B cell (primary cell): ENCODE measurements at places on chromosomes 6 and 20. TPM values are rescaled to one million over a fixed set of nuclear protein-coding genes. Genes with fewer than 3 reads are reported as not detected.

NECAB3 gene
- 11.8 and 19.3 TPM in 2 replicates for total RNA-seq

MEI4 gene
- not detected in 2 replicates for total RNA-seq

DIDO1 gene
- total RNA-seq = 124 and 128 TPM in 2 replicates

XPO5 gene
- total RNA-seq = 45.7 and 48.1 TPM in 2 replicates

C6orf15 gene
- not detected in 2 replicates for total RNA-seq
